ENCODE measurements at places on chromosomes 16 and 17. TPM values are rescaled to one million over a fixed set of nuclear protein-coding genes. Genes with fewer than 3 reads are reported as not detected.
A peak's percentile ranks its signal among the peaks of the same experiment; 100 is the strongest.

GRCh38 chr16:81265658-81266451 is 27.4 kb downstream of the BCO1 start:
- H3K4me3 ChIP-seq: no peak overlapping the region
- H3K27ac ChIP-seq: peak overlapping the region; percentile 62
- peaks cover 8% of the 10 kb centered on the region for H3K4me1 ChIP-seq
- H3K36me3 ChIP-seq: no peaks in the 10 kb centered on the region
- DNase-seq: peak; percentile 84
- H3K27me3 ChIP-seq: no peaks in the 10 kb centered on the region

Gene RDM1
- total RNA-seq: not detected

DNA sequence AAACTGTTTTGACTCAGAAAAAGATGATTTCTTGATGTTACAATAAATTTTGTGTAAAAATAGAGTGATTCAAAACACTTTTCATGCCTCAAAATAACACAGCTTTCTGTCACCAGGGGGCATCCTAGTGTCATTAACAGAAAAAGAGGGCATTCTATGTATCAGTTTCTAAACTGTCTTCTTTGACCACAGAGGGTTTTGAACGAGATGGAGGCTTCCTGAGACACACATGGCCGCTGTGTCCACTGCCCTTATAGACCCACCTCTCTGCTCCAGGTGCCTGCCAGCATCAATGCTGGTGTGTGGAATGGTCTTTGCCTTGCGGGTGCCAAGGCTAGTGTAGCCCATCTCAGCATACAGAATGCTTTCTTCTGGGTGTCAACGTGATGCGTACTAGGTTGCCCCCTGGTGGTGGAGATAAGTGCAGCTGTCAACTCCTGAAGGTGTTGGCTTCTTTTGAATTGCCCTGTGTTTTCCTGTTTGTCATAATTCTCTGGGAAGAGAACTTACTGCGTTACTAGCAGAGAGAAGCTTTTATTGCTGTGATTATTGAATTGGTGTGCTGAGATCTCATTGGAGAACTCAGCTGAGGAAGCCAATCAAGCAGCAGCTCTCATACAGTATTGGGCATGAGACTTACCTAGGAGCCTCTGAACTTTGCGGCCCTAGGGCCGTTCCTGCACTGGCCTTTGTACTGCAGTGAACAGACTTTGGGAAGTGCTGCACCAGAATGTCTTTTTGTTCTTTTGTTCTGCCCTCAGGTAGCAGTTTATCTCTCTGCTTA is 38.6 kb downstream of the USP10 start:
- H3K27me3 ChIP-seq: no peaks in the 10 kb centered on the region
- no peak overlapping the region for H3K27ac ChIP-seq
- H3K4me1 ChIP-seq: peaks cover 8% of the 10 kb centered on the region
- H3K4me3 ChIP-seq: no peak overlapping the region

DNA sequence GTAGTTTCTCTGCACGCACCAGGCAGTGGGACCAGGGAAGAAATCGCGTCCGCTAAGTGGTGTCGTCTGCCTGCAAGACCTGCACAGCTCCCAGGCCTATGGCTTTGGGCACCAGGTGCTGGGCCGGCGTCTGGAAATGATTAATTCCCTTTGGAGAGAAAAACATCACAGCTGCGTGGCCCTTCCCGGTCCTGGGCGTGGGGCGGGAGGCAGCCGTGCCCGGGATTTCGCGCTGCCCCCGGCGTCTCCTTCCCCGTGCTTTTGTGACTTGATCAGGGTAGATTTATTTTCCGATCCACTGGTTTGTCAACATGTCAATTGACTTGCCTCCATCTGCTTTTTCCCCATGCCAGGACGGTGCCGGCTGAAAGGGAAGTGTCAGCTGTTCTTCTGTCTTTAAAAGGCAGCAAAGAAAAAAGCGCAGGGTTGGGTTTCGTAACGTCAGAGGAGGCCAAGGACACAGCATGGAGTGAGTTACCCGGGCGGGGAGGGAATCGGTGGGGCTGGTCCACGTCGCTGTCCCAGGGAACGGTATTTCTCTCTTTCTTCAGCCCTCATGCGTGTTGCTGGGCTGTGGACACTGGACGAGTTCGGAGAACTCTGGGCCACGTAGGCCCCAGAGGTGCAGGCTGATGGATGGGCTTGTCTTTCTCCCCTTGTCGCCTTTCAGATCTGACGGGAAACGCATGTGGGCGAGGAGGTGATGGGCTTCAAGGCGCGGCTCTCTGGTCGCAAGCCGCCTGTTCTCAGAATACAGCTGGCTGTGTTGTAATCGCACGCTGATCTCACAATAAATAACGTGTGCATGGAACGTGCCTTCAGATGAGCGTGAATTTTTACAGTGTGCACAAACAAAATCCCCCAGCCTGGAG is 188.1 kb upstream of the ZNF469 start:
- no peaks in the 10 kb centered on the region for H3K36me3 ChIP-seq
- no peaks in the 10 kb centered on the region for H3K4me1 ChIP-seq
- no peaks in the 10 kb centered on the region for H3K27me3 ChIP-seq
- no peak for DNase-seq
- H3K4me3 ChIP-seq: no peak overlapping the region

DNA sequence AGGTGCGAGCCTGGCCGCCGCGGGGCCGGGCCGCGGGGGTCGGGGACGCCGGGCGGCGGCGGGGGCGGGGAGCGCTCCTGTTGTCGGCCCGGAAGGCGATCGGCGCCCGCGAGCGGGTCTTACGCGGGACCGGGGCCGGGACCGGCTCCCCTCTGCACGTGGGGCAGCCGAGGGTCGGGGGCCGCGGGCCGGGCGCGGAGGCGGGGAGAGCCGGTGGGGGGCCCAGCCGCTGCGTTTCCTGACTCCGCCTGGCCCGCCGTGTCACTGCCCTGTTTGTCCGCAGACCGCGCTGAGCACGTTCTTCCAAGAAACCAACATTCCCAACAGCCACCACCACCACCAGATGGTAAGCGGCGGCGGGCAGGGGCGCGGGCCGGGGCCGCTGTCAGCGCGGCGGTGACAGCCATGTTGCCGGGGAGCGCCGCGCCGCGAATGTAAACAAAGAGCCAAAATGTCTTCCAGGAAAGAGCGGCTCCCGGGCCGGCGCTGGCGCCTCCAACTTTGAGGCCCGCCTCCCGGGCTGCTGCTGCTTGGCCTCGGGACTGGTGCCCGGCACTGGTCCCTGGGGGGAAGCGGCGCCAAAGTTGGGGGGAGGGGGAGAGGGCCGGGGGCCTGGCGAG is 586 bp downstream of the UBALD2 start:
- no peaks in the 10 kb centered on the region for H3K36me3 ChIP-seq
- H3K4me1 ChIP-seq: peaks cover 23% of the 10 kb centered on the region
- peak; percentile 50 for DNase-seq
- peak overlapping the region; percentile 83 for H3K27ac ChIP-seq

GRCh38 chr16:87829988-87830672 is 39.2 kb downstream of the SLC7A5 start:
- no peak for DNase-seq
- H3K4me3 ChIP-seq: no peak overlapping the region
- no peak overlapping the region for H3K27ac ChIP-seq
- H3K36me3 ChIP-seq: no peaks in the 10 kb centered on the region
- no peaks in the 10 kb centered on the region for H3K4me1 ChIP-seq

- H3K4me3 ChIP-seq: no peak overlapping the region
- H3K27me3 ChIP-seq: no peaks in the 10 kb centered on the region
- DNase-seq: peak; percentile 20
- H3K4me1 ChIP-seq: no peaks in the 10 kb centered on the region
- no peak overlapping the region for H3K27ac ChIP-seq
- H3K36me3 ChIP-seq: no peaks in the 10 kb centered on the region
Observed at GRCh38 chr16:53893731-53894435, 189.9 kb downstream of the FTO start.

Gene CSNK1D
- 16.5 TPM for total RNA-seq

Gene CES1
- total RNA-seq: 31.7 TPM

- no peaks in the 10 kb centered on the region for H3K4me1 ChIP-seq
- no peaks in the 10 kb centered on the region for H3K27me3 ChIP-seq
- no peak for DNase-seq
- no peak overlapping the region for H3K27ac ChIP-seq
Observed at GRCh38 chr16:76749780-76750375, 441.1 kb upstream of the MON1B start.

GRCh38 chr17:64329588-64329987 is 61.1 kb downstream of the PECAM1 start:
- H3K27ac ChIP-seq: no peak overlapping the region
- DNase-seq: no peak
- H3K27me3 ChIP-seq: no peaks in the 10 kb centered on the region
- H3K4me3 ChIP-seq: no peak overlapping the region
- H3K36me3 ChIP-seq: no peaks in the 10 kb centered on the region

DNA sequence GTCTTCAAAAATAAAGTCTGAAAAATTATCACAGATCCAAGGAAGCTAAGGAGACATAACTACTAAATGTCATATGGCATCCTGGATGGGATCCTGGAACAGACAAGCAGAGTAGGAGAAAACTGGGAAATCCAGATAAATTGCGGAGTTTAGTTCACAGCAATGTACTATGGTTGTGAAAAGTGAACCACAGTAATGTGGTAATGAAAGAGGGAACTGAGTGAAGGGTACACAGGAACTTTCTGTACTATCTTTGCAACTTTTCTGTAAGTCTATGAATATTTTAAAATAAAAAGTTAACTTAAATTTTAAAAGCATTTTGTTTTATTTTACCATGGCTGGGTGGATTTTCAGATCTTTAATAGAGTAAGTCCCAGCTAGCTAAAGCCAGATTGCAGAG is 16.3 kb downstream of the SLFN12L start:
- no peaks in the 10 kb centered on the region for H3K4me1 ChIP-seq
- DNase-seq: no peak
- no peaks in the 10 kb centered on the region for H3K36me3 ChIP-seq
- H3K27me3 ChIP-seq: no peaks in the 10 kb centered on the region
- no peak overlapping the region for H3K4me3 ChIP-seq

DNA sequence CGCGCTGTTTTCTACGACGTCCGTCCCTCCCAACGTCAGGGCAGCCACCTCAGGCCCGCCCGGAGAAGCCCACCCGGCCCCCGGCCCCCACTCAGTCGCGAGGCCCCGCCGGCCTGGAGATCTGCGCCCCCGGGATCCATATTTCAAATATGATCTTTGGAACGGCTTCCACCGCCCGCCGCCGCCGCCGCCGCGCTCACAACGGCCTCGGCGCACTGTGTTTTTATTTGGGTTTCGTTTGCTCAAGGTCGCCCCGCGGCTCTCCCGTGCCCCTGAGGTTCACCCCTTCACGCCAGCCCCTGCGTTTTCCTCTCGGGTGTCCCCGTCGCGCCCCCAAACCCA is 4.2 kb upstream of the CBX4 start:
- H3K27ac ChIP-seq: no peak overlapping the region
- H3K4me1 ChIP-seq: peaks cover 31% of the 10 kb centered on the region
- H3K36me3 ChIP-seq: no peaks in the 10 kb centered on the region

DNA sequence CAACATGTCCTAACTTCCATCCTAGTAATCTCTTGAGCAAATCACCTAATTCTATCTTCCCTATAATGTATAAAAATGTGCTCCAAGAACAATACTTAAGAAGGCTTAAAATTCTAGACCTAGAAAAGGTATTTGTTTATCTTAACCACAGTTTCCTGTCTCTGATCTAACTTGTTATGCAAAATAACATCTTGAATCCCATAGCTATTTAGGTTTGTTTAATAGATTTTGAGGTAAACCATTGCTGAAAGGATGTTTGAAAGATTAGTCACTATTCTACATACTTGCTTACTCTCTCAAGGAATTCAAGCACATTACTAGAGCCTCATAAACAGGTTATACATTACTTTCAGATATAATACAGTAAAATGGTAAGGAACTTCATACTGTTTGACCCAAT is 13.0 kb downstream of the CA10 start:
- no peak for DNase-seq
- H3K4me1 ChIP-seq: no peaks in the 10 kb centered on the region
- no peaks in the 10 kb centered on the region for H3K27me3 ChIP-seq
- H3K4me3 ChIP-seq: no peak overlapping the region
- H3K36me3 ChIP-seq: no peaks in the 10 kb centered on the region

GRCh38 chr16:68469796-68470460 is 21.6 kb upstream of the SMPD3 start:
- H3K4me3 ChIP-seq: no peak overlapping the region
- no peaks in the 10 kb centered on the region for H3K4me1 ChIP-seq
- H3K36me3 ChIP-seq: no peaks in the 10 kb centered on the region
- no peak for DNase-seq
- no peaks in the 10 kb centered on the region for H3K27me3 ChIP-seq
- peak overlapping the region; percentile 61 for H3K27ac ChIP-seq

Gene CRYM
- total RNA-seq: not detected

Gene ADORA2B
- total RNA-seq: not detected

GRCh38 chr16:15897834-15898254 is 9.4 kb upstream of the CEP20 start:
- no peaks in the 10 kb centered on the region for H3K4me1 ChIP-seq
- no peaks in the 10 kb centered on the region for H3K27me3 ChIP-seq
- no peak overlapping the region for H3K27ac ChIP-seq
- H3K36me3 ChIP-seq: no peaks in the 10 kb centered on the region

Gene ALOX12
- not detected for total RNA-seq

Gene CEMP1
- not detected for total RNA-seq

- H3K27me3 ChIP-seq: no peaks in the 10 kb centered on the region
- no peak overlapping the region for H3K27ac ChIP-seq
- H3K36me3 ChIP-seq: no peaks in the 10 kb centered on the region
- no peaks in the 10 kb centered on the region for H3K4me1 ChIP-seq
Observed at GRCh38 chr16:16861546-16861945, 482.6 kb downstream of the NPIPA7 start.

DNA sequence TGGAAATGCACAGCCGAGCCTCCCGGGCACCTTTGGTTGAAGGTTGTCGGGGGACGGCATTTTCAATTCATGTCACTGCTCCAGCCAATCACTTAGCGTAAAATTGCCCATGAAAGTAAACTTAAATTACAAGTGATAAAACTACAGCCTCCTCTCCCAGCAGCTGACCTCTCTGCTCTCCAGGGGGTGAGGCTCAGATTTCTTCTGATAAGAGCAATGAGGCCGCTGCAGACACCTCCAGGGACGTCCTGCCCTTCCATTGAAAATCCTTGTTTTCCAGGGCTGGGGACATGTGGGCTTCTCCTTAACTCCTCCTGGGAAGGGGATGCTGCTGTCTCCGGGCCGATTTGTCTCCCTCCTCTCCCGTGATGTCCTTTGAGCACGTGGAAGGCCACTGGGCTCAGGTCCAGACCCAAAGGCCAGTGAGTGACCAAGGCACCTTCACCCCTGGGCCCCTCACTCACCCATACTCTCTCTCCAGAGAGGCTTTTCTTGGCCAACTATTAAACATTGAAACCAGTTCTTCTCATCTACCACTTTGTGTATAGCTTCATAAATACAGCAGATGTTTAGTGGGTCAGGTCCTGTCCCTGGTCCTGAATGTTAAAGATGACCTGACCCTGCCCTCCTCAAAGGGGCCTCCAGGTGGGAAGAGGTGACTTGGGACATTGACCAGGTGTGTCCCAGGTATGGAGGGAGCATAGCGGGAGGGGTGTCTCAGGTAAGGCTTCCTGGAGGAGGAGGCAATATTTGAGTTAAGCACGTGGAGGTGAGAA is 52.3 kb downstream of the MGAT5B start:
- no peaks in the 10 kb centered on the region for H3K27me3 ChIP-seq
- H3K4me1 ChIP-seq: no peaks in the 10 kb centered on the region
- H3K4me3 ChIP-seq: no peak overlapping the region
- H3K27ac ChIP-seq: no peak overlapping the region
- DNase-seq: no peak
